ENCODE measurements at places on chromosomes 16 and 17.

DNA sequence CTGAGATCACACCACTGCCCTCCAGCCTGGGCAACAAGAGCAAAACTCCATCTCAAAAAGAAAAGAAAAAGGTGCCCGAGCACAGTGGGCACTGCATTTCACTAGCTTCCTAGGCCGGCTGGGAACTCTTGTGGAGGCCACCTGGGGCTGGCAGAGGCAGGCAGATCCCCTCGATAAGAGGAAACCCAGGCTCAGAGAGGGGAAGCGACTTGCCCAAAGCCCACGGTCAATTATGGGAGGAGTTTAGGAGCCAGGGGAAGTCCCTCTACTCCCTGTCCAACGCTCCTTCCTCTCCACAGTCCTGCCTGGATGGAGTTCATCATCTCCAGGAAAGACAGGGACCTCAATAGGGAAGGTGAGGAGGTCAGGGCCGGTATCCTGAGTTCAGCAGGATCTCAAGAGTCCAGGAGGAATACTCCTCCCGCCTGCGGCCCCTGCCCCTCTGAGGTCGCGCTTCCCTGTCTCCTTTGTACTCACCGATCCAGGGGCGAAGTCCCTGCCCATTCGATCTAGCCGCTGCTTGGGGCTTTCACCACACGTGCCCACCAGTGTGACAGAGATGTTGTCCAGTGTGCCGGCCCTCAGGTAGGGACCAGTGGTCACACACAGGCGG is 841 bp downstream of the ALOXE3 start:
- ATAC-seq = no peak

DNA sequence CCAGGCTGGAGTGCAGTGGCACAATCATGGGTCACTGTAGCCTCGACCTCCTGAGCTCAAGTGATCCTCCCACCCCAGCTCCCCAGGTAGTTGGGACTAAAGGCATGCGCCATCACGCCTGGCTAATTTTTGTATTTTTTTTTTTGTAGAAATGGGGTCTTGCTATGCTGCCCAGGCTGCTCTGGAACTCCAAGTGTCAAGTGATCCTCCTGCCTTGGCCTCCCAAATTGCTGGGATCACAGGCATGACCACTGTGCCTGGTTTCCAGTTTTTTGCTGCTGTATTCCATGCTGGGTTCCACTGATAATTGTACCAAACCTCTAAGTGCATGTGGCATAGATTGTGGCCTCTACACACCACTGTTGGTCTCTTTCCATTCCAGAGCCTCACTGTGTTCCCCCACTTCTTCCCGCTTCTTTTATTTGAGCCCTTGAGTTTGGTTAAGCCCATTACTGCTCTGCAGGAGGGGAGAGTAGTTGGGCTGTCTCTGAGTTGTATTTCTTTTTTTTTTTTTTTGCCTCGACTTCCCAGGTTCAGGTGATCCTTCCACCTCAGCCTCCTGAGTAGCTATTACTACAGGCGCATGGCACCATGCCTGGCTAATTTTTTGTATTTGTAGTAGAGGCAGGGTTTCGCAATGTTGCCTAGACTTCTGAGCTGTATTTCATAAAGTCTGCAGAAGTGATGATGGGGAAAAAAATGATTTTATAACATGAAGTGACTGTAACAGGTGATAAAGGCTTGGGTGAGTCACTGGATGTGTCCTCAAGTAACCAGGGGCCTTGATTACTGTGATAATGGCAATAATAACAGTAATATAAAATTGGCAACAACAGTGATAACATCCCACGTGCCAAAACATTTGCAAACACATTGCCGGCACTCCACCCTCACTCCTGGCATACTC is 30.0 kb downstream of the EEF2K start:
- ATAC-seq = no peak

DNA sequence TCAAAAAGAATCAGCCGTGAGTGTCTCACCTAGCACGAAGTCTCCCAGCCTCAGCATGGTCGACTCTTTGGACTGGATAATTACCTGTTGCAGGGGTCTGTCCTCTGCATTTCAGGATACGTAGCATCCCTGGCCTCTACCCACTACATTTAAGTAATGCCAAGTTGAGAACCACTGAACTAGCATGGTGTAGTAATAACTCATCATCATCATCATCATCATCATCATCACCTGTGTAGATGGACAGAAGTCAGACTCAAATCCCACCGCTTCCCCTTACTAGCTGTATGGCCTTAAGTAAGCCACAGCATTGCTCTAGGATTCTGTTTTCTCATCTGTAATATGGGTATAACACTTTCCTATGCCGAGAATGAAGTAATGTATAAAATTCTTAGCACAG is 373.1 kb upstream of the XYLT1 start:
- no peak for ATAC-seq

DNA sequence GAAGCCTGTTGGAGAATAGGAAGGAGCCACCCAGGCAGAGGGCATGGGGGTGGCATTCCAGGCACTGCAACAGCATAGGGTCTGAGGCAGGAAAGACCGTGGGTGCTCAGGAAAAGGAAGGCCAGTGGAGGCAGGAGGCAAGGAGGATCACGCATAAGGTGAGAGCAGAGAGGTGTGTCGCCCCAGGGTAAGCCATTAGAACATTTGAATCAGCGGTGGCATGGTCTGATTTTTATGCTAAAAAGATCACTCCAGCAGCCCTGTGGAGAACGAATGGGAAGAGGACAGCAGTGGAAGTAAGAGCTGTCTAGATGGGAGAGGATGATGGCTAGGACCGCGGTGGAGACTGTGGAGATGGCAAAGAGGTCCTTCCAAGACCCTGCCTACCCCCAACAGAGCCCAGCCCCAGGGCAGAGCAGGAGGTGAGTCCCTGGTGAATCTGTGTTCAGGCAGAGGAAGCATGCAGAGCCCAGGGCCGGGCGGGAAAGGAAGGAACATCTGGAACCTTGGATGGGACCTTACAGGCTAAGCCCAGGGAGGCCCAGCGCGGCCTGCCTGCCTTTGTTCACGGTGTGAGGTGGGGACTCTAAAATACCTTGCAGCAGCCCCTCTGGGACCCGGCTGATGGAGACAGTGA is 7.8 kb downstream of the LPO start:
- no peak for ATAC-seq

- no peak for ATAC-seq
Observed at GRCh38 chr16:751152-752006, 9.2 kb upstream of the MSLN start.

GRCh38 chr16:54216268-54216667 is 70.3 kb downstream of the IRX3 start:
- ATAC-seq = no peak

GRCh38 chr17:58507123-58507634 is 7.3 kb downstream of the MTMR4 start:
- ATAC-seq = no peak

DNA sequence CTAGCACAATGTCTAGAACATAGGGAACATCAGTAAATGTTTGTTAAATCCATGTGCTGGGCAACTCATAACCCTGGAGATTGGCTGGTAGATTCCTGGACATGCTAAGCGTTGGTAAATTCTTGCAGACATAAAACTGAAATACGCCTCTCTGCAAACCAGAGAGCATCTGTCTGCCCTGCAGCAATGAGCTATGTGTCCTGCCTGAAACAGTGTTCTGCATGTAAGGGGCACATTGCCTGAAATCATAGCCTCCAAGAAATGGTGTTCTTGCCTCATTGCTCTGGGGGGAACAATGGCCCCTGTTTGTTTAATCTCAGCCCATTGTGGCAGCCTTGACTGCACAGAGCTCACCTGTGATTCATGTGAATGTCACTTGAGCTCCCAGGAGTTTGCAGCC is 113.5 kb upstream of the CCL2 start:
- no peak for ATAC-seq

GRCh38 chr17:61208301-61209105 is 191.1 kb upstream of the TBX2 start:
- ATAC-seq = peak; percentile 29

- no peak for ATAC-seq
Observed at GRCh38 chr17:47990962-47991731, 20.2 kb downstream of the CDK5RAP3 start.

DNA sequence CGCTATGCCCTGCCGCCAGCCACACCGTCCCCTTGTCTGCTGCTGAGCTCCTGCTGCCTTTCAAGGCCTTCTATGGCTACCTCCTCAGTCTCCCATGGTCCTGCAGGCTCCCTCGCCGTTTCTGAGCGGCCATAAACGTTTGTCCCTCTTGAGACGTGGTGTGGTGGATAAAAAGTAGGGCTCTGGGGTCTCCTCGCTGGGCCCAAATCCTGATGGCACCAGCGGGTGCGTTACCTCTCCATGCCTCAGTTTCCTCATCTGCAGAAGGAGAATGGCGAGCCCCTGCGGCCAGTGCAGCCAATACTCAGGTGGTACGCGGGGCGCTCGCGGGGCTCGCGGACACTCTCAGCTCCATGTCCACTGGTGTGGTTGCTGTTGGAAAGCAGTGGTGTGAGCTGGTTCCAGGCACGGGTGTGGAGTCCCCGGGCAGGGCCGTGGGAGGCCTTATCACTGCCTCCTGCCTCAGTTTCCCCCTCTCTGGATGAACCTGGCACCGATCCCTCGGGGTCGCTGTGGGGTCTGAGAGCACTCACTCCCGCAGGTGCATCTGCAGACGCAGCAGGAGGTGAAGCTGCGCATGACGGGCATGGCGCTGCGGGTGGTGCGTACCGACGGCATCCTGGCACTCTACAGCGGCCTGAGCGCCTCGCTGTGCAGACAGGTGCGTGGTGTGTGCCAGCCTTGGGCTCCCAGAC is 2.5 kb downstream of the SLC25A10 start:
- ATAC-seq = no peak

DNA sequence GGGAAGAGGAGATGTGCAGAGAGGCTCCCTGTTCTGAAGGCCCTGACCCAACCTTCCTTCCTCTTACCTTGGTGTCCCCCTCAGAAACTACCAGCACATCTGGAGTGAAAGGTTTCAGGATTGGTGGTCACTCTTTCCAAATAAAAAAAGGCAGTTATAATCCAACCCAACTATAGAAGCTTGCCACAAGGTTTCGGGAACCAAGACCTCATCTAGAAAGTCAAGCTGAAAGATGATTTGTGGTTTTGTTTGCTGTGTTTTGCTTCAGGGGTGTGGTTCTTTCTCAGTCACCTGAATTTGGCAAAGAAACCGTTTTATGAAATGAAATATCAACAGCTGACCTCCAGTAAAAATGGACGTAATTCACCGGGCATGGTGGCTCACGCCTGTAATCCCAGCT is 19.3 kb downstream of the SHMT1 start:
- ATAC-seq = no peak

GRCh38 chr16:69188716-69189115 is 1.8 kb downstream of the SNTB2 start:
- no peak for ATAC-seq

- no peak for ATAC-seq
Observed at GRCh38 chr16:68776821-68777485, 39.9 kb downstream of the CDH1 start.

- ATAC-seq = peak; percentile 16
Observed at GRCh38 chr16:78105517-78105916, 6.1 kb downstream of the WWOX start.

- ATAC-seq = no peak
Observed at GRCh38 chr17:799261-799660, 17.1 kb downstream of the MRM3 start.

- no peak for ATAC-seq
Observed at GRCh38 chr16:64459821-64460220, 662.0 kb downstream of the CDH11 start.

GRCh38 chr17:75591722-75592302 is 4.2 kb downstream of the MYO15B start:
- ATAC-seq = no peak

DNA sequence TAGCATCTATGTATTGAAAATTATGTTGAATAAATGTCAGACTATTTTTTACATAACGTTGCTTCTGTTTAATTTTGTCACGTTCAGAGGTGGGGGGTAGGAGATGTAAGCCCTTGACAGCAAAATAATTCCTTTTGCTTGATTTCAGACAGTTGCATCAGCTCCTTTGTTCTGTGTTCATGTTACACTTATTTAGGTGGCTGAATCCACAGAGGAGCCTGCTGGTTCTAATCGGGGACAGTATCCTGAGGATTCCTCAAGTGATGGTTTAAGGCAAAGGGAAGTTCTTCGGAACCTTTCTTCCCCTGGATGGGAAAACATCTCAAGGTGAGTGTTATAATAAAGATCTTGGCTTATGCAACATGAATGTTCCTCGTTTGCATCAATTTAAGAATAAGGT is 4.5 kb downstream of the HERPUD1 start:
- ATAC-seq = no peak

DNA sequence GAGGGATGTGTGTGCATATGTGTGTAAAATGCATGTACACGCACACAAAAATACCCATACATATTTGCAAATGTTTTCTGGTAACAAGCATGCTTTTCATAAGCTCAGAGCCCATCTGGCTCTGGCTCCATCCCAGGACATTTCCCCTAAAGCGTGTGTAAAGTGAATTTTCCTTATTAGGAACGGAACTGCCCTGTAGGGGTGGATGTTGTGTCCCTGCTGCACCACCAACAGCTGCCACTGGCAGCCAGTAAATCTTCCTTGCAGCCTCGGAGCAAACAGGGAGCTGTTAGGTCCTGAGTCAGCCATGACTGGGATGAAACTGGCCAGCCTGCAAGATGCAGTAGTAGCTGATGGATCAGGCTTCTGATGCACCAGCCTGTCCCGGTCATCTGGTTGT is 393.5 kb downstream of the UTP18 start:
- ATAC-seq = peak; percentile 96

DNA sequence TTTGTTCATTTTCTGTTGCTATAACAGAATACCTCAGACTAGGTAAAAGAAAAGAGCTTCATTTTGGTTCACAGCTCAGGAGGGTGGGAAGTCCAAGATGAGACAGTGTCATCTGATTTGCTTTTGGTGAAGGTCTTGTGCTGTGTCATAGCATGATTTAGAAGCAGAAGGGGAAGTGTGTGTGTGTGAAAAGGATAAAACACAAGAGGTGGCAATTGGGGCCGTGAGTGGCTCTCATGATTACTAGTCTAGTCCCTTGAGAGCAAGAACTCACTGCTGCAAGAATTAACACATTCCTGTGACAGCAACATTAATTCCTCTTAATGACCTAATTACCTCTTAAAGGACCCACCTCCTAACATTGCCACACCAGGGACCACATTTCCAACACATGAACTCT is 8.3 kb downstream of the SLC35G3 start:
- no peak for ATAC-seq

- ATAC-seq = no peak
Observed at GRCh38 chr17:82024859-82025258, 1.8 kb downstream of the LRRC45 start.

GRCh38 chr16:19914877-19915276 is 30.2 kb upstream of the GPRC5B start:
- ATAC-seq = no peak

DNA sequence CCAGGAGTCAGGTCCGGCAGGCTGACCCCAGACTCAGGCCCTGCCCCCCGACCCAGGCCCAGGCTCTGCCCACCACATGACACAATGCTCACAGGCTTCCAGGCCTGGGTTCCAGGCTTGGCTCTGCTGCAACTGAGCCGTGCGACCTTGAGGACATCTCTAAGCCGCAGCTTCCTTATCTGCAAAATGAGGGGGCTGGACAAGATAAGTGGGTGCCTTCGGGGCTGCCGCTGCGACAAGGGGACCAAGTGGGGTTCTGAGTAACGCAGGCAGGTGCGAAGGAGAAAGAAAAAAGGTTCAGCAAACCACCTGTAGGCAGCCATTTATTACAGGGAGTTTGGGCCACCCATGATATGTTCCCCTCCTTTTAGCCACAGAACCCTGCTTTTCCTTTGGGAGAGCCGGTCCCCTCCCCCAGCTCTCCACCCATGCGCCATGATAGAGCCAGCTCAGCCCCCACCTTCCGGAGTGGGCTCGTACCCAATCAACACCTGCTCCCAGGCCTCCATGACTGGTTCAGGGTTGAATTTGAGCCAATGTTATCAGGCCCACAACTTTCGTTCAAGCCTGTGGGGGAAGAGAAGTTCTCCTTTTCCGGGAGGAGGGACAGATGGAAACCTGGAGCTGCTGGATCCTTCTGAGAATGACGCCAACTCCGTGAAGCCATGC is 38.2 kb downstream of the RTN4RL1 start:
- ATAC-seq = no peak
